ENCODE measurements at places on chromosomes 3 and 15. TPM values are rescaled to one million over a fixed set of nuclear protein-coding genes. Genes with fewer than 3 reads are reported as not detected.
A peak's percentile ranks its signal among the peaks of the same experiment; 100 is the strongest.

DNA sequence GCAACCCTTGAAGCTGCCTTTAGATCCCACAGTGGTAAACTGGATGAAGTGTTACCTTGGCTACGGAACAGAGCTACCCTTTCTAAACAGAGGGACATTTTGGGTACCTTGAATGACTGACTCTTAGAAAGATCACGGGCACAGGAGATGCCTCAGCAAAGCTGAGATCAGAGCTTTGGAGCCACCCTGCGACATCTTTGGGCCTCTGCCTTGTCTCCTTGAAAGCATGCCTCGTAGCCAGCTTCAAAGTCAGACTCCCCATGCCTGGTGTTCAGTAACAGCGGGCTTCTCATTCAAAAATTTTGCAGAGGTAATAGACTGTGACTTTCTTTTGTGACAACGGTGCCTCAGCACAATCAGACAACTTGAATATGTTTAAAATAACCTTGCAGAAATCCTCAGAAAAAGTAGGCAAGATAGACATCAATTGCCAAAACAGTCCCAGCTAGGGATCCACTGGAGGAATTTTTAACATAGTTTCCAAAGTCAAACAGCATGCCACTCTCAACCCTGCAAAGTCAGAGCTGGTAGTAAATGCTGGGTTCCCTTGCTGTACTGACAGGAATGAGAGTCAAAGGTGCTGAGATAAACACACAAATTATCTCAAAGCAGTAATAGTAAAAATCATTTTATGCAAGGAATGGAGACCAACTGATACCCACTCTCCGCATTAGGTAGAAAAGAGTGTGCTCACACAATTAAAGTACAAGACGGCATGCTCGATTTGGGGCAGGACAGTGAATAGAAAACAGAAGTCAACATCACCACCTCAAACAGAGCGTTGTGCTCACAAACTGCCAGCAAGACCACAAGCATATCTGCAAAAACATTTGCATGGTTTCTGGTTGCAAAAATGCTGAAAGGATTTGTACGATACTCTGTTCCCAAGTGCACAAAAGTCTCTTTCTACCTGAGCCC lies 82.1 kb downstream of the MYO1E start:
- no peak for DNase-seq
- no peaks in the 10 kb centered on the region for H3K36me3 ChIP-seq
- H3K27me3 ChIP-seq: no peaks in the 10 kb centered on the region
- H3K4me3 ChIP-seq: no peak overlapping the region

GRCh38 chr3:30984855-30985749 lies 90.6 kb upstream of the GADL1 start:
- no peak for DNase-seq
- H3K36me3 ChIP-seq: no peaks in the 10 kb centered on the region
- H3K27me3 ChIP-seq: no peaks in the 10 kb centered on the region

- H3K27me3 ChIP-seq: no peaks in the 10 kb centered on the region
- H3K36me3 ChIP-seq: no peaks in the 10 kb centered on the region
- peak overlapping the region; percentile 50 for H3K4me3 ChIP-seq
- peak; percentile 40 for DNase-seq
- H3K27ac ChIP-seq: peak overlapping the region; percentile 83
Measured at GRCh38 chr3:61250784-61251173, 473 bp downstream of the FHIT start.

GRCh38 chr3:63980830-63981498 lies 42.3 kb downstream of the PSMD6 start:
- H3K4me3 ChIP-seq: no peak overlapping the region
- peaks cover 20% of the 10 kb centered on the region for H3K4me1 ChIP-seq
- no peak overlapping the region for H3K27ac ChIP-seq
- H3K27me3 ChIP-seq: no peaks in the 10 kb centered on the region

DNA sequence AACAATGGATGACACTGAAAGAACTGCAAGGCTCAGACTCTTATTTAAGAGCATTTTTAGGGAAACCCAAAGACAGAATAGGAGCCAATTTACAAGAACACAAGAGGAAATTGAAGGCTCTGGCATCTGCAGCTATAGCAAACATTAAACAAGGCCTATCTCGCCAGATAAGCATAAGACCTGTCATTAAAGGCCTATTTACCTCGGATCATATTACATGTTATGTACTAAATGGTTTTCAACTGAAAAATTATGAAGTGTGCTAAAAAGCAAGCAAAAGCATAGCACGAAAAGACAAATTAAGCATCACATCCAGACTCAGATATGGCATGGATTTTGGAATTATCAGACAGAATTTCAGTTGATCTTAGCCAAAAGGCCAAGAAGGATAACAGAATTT lies 617.1 kb downstream of the SQOR start:
- no peaks in the 10 kb centered on the region for H3K4me1 ChIP-seq
- H3K27ac ChIP-seq: no peak overlapping the region
- no peak overlapping the region for H3K4me3 ChIP-seq
- no peaks in the 10 kb centered on the region for H3K36me3 ChIP-seq

DNA sequence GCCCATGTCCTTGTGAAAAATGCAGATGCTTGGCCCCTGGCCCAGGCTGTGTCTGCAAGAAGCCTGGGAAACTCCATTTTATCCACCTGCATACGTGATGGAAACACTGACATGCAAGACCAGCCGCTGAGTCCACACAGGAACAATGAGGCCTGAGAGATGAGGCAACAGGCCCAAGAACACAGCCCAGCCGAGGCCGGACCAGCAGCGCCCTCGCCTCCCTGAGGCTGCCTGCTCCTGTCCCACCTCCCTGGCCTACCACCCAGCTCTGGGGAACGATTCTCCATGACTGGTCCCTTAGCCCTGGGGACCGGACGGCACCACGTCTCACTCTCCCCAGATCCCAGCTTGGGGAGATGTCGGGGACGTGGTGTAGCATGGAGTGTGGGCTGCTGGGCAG lies 47.5 kb downstream of the HMCES start:
- H3K4me3 ChIP-seq: no peak overlapping the region
- H3K27me3 ChIP-seq: no peaks in the 10 kb centered on the region
- DNase-seq: no peak
- H3K36me3 ChIP-seq: no peaks in the 10 kb centered on the region

GRCh38 chr3:31008994-31009393 lies 114.5 kb upstream of the GADL1 start:
- no peak overlapping the region for H3K27ac ChIP-seq
- H3K4me3 ChIP-seq: no peak overlapping the region
- no peaks in the 10 kb centered on the region for H3K36me3 ChIP-seq
- no peaks in the 10 kb centered on the region for H3K4me1 ChIP-seq

- DNase-seq: no peak
- H3K4me1 ChIP-seq: no peaks in the 10 kb centered on the region
- H3K36me3 ChIP-seq: no peaks in the 10 kb centered on the region
- H3K27me3 ChIP-seq: no peaks in the 10 kb centered on the region
- H3K4me3 ChIP-seq: no peak overlapping the region
Measured at GRCh38 chr3:4166540-4166939, 136.6 kb upstream of the SETMAR start.

GRCh38 chr15:83764201-83764838 lies 110.4 kb downstream of the ADAMTSL3 start:
- no peaks in the 10 kb centered on the region for H3K27me3 ChIP-seq
- H3K4me3 ChIP-seq: no peak overlapping the region
- H3K36me3 ChIP-seq: no peaks in the 10 kb centered on the region

DNA sequence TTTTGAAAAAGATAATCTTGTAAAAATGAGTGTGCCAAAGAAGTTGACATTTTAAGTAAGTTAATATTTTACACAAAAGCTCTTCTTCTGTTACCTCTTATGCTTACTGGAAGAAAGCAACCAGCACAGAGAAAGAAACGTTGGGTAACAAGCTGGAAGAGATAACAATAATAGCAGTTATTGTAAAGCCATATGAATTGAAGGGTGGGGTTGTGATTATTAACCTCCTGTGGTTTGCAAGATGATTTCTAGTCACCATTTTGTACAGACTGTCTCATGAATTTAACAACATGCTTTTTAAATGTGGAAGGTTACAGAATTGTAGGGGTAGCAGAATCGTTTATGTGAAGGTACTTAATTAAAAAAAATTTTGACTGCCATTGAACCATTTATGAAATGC lies 9.2 kb downstream of the RAP2B start:
- H3K27me3 ChIP-seq: no peaks in the 10 kb centered on the region
- peaks cover 2% of the 10 kb centered on the region for H3K4me1 ChIP-seq
- H3K36me3 ChIP-seq: no peaks in the 10 kb centered on the region
- no peak for DNase-seq

GRCh38 chr3:59542276-59542675 lies 492.5 kb upstream of the CFAP20DC start:
- no peaks in the 10 kb centered on the region for H3K4me1 ChIP-seq
- H3K27me3 ChIP-seq: no peaks in the 10 kb centered on the region
- no peak overlapping the region for H3K4me3 ChIP-seq

DNA sequence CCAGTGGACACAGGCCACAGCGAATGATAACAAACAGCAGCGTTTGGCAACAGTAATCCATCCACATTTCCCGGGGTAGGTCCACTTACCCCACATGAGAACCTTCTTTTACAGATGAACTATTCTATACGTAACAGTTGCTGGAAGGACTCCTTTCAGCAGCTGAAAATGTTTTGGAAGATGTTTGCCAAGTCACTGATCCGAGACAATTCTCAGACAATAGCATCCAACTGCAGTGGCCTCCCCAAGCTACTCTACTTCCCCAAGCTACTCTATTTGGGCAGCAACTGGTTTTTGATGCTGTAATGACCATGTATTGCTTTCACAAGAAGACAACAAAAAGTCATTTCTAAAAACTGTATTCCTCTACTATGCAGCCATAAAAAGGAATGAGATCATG lies 87.5 kb downstream of the ADAMTS17 start:
- no peaks in the 10 kb centered on the region for H3K27me3 ChIP-seq
- no peaks in the 10 kb centered on the region for H3K36me3 ChIP-seq
- no peak overlapping the region for H3K4me3 ChIP-seq

- no peaks in the 10 kb centered on the region for H3K27me3 ChIP-seq
- peak overlapping the region; percentile 99 for H3K27ac ChIP-seq
- no peaks in the 10 kb centered on the region for H3K36me3 ChIP-seq
- no peak for DNase-seq
- H3K4me3 ChIP-seq: peak overlapping the region; percentile 92
Measured at GRCh38 chr3:196740481-196741248, 1.0 kb downstream of the PAK2 start.

DNA sequence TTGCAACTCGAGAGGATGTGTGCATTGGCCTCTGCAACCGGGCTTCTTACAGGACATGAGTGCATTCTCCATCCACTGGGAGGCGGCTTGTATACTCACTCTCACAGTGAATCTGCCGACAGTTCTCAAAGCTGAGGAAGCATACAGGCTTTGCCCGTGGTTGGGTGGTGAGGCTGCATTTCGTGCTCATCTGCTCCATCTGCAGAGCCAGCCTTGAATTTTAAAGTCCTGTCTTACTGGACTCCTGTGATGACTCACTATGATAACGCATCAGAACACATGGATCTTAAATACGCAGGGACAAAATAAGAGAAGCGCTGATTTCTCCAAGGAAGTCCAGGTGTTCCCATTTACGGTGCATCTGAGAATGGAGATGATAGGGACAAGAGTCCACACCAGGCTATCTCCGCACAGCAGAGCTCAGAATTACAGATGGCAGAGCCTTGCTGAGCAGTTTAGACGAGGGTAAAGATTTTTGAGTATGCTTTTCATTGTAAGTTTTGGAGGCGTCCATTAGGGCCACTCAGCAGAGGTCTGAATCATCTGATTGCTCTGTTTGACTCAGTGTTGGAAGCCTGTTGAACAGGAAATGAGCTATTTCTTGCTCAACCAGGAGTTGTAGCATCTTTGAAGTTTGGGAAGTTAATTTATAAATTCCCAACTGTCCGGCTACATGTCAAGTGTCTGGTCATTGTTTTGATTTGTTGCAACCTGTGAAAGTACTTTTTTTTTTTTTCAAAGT lies 87.1 kb downstream of the GABRG3 start:
- no peaks in the 10 kb centered on the region for H3K27me3 ChIP-seq
- DNase-seq: no peak
- no peaks in the 10 kb centered on the region for H3K4me1 ChIP-seq
- no peak overlapping the region for H3K27ac ChIP-seq
- no peaks in the 10 kb centered on the region for H3K36me3 ChIP-seq

Gene CADPS
- 4.6 TPM for total RNA-seq

Gene PRR20G
- total RNA-seq: not detected

Gene PLS1
- total RNA-seq: 507 TPM

Gene AHSG
- not detected for total RNA-seq

Gene BFSP2
- total RNA-seq: not detected

Gene MUC20
- 65.9 TPM for total RNA-seq

Gene CPN2
- total RNA-seq: 0.14 TPM

Measured in transverse colon (tissue), 4 donors.